Spinal cord (tissue), 10 donors: ENCODE measurements at places on chromosomes 11 and 22.

GRCh38 chr11:73330569-73331093, 22.6 kb downstream of the ARHGEF17 start:
- no peak for DNase-seq

- no peak for DNase-seq
Measured at GRCh38 chr22:17705546-17705945, 67.0 kb downstream of the BCL2L13 start.

- DNase-seq = no peak
Measured at GRCh38 chr11:115924744-115925567, 420.7 kb upstream of the CADM1 start.

DNA sequence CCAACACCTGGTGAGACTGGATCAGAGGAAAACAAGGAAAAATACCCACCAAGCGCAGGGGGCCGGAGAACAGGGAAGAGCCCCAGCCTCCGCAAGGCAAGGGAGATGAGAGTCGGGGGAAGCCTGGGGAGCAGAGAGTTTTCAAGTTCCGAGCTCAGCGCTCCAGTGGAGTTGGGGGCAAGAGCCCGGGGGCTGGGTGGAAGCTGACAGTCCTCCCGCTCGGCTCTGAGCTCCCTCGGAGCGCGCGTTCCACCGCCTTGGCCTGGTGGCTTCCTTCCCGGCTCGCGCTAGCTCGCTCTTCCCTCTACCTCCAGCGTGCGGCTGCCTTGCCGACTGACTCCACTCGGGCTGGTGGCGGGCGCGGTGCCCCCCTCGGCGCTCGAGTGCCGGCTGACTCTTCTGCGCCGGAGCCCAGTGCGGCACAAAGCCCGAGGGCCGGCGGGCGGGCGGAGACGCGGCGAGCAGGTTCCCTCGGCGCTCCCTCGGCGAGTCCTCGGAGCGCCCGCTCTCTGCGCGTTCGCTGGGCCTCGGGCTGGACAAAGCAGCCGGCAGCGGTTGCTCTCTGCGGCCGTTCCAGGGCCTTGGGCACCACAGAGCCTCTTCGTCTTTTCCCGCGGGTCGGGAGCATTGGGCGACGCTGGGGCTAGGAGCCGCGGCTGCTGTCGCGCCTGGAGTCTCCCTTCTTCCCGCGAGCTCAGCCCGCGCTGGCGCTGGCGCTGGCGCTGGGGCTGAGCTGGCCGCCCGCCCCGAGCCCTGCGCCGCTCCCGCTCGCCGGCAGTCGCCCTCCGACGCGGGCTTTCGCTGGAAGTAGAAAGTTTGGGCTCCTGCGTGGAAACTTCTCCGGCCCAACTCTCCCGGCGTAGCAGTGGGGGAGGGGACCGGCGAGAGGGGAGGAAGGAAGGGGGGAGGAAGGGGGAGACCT, 1.0 kb downstream of the PAX6 start:
- no peak for DNase-seq

DNA sequence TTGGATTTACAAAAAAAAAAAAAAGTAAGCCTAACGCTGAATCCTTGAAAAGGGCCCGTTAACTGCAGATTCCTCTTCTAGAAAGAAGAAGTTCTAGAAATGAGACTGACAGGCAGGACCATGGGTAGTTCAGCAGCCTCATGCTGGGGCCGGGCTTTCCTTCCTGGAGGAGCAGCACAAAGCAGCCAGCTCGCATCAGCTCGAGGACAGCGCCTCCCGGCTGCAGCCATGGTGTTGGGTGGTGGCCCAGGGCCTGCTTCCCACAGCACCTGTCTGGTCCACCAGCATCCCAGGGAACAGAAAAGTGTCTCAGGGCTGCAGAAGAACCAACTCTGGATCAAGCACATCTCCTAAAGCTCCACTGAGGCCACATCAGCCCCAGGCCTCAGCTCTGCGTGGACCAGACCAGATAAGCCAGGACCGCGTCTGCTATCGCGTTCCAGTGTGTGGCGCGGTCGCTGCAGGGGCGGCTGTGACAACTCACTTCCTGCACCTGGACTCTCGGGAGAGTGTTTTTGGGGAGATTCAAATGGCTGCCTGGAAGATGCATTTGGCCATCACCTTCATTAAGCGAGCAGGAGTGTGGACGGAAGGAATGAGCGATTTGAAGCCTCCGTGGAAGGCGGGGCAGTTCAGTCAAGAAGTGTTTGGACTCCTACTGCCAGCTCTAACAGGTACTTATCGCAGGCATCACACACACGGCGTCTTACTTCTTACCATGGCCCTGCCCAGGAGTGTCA, 53.5 kb downstream of the MYH9 start:
- DNase-seq = no peak

DNA sequence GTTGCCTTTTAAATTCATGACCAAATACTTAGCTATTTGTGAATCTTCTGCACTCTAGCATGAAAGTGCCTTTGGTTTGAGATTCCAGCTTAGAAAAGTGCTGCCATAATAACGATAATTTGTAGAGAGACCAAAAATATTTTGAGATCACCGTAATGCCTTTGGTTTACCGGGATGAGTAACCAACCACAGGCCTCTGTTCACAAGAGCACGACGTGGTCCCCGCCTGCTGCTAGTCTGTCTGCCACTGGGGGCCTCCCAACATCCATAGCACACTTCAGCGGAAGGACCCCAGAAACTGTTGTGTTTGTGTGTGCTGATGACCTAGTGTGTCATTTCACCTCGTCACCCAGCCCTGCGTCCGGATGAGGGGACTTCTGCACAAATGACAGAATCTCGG, 67.0 kb upstream of the RASSF10 start:
- no peak for DNase-seq

- DNase-seq = no peak
Measured at GRCh38 chr11:70059971-70060370, 18.1 kb upstream of the ANO1 start.

- DNase-seq = no peak
Measured at GRCh38 chr11:77039491-77040400, 5.5 kb downstream of the B3GNT6 start.

- no peak for DNase-seq
Measured at GRCh38 chr22:36901411-36902142, 11.9 kb upstream of the CSF2RB start.

DNA sequence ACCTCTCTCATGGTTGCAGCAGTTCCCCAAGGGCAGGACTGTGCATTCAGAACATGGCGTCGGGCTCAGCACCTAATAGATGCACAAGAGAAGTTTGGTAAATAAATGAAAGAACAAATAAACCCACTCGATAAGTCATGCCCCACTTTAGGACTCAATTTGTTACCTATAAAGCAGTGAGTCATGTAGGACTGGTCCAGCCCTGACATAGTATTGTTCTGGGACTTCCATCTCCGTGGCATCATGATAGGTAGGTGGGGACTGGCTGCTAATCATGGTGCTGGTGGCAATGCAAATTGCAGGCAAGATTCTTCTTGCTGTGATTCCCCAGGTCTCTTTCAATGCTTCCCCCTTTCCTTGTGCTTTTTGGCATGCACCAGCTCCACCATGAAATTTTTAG, 118.2 kb upstream of the CSNK2A3 start:
- no peak for DNase-seq

- no peak for DNase-seq
Measured at GRCh38 chr11:122144752-122145151, 28.7 kb upstream of the BLID start.

- no peak for DNase-seq
Measured at GRCh38 chr11:91141655-91142054, 918.8 kb upstream of the CHORDC1 start.

- no peak for DNase-seq
Measured at GRCh38 chr22:31730344-31730711, 19.6 kb downstream of the PRR14L start.

GRCh38 chr22:20034143-20034542, 13.2 kb downstream of the TANGO2 start:
- no peak for DNase-seq

DNA sequence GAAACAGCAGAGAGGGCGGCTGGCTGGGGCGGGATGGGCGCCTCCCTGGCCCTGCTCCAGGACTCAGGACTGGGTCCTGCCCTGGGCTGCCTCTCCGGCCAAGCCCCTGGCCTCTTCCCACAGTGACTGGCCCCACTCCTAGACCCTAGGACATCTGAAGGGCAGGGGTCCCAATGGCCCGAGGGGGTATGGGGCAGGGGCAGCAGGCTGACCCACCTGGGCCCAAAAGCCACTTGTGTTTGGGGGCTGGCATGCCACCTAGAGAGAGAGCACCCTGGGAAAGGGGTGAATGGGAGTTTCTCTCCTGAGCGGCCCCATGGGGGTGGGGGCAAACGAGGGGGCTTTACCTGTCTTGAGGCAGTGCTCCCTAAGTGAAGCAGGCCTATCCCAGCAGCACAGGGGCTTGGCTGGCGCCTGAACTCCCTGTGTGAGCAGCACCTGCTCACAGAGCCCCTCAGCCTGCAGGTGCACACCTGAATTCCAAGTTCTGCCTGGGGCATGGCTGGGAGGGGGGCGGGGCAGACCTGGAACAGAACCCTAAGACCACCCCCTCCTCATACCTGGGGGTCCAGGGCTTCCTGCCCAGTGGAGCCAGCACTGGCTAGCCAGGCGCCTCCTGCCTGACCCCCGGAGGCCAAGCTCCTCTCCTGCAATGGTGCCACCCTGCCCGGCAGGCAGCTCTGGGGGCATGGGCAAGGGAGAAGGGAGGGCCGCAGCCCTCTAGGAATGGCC, 16.9 kb downstream of the DUSP8 start:
- no peak for DNase-seq

GRCh38 chr11:14273895-14274294, 85.1 kb downstream of the RRAS2 start:
- no peak for DNase-seq

GRCh38 chr11:61141601-61142028, 19.6 kb downstream of the VPS37C start:
- no peak for DNase-seq

DNA sequence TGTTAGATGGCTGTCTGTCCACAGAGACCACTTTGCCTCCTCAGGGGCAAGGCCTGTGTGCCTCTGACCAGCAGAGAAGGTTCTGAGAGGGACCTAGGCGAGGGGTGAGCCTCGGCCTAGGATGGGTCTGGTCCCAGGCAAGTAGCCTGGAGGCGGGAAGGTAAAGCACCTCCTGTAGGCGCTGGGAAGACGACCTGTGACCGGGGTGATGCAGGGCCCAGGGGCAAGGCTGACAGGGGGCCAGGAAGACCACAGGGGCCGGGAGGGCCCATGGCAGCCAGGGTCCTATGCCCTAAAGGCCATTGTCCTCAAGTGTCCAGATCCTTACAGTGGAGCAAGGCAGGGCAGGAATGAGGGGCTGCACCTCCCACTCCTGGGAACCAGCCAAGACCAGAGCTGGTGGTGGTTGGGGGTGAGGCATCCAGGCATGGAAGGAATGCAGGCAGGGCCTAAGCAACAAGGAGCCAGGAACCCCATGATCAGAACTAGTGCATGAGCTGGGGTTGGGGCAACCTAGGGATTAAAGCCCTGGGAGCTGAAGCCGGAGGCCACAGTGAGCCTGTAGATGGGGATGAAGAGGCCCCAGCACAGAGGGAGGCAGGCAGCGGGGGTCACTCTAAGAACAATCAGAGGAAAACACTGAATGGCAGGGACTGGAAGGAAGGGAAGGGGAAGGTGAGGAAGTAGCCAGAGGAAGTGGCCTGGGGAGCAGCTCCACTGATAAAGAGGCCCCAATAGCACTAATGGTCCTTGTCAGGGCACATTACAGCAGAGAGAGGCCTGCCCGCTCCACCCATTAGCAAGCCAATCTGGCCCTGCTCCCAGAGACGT, 32.9 kb upstream of the KLHL35 start:
- no peak for DNase-seq

DNA sequence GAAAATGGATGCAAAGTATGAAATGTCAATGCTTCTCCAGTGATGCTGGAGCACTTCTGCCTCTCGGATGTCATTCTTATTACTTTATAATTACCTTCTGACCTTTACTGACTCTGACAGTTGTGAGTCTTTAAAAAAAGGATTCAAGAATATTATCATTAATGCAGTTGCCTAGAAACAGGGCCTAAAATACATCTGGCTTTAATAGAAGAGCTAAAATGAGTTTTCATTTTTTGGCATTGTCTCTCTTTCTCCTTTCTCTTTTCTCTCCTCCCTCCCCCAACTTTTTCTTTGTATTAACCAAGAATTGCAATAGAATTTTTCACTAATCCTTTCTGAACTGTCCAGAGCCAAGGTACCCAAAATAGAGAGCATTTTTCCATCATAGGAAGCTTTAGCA, 45.9 kb downstream of the FDX1 start:
- no peak for DNase-seq

- DNase-seq = no peak
Measured at GRCh38 chr11:2768471-2769408, 68.9 kb upstream of the KCNQ1OT1 start.

DNA sequence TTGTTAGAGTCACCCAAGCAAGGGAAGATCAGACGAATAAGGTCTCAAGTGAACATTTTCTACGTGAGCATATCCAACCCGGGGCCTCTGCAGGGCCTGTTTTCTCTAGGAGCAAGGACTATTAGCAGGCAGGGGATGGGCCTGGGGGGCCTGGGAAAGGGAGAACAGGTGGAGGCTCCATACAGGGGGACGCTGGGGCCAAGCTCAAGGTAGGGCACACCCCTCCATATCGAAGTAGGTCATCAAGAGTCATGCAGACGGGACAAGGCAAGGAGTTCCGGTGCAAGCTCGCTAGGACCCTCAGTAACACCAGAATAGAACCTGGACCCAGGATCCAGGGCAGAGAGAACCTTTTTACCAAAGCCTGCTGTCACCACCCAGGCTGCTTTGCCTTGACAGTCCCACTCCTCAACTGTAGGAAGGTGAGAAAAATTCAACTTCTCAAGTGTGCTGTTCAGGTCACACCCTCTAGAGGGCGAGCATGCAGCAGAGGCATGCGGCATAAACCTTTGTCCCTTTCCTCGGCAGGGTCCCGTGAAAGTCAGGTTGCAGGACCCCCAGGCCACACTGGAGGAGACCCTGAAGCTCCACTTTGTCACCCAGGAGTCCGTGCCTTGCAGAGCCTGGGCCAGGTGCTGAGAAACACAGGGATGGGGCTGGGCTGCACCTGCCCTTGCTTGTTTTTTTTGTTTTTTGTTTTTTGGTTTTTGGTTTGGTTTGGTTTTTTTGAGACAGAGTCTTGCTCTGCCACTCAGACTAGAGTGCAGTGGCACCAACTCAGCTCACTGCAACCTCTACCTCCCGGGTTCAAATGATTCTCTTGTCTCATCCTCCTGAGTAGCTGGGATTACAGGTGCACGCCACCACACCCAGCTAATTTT, 8.6 kb upstream of the APOBEC3B start:
- DNase-seq = peak; percentile 5

DNA sequence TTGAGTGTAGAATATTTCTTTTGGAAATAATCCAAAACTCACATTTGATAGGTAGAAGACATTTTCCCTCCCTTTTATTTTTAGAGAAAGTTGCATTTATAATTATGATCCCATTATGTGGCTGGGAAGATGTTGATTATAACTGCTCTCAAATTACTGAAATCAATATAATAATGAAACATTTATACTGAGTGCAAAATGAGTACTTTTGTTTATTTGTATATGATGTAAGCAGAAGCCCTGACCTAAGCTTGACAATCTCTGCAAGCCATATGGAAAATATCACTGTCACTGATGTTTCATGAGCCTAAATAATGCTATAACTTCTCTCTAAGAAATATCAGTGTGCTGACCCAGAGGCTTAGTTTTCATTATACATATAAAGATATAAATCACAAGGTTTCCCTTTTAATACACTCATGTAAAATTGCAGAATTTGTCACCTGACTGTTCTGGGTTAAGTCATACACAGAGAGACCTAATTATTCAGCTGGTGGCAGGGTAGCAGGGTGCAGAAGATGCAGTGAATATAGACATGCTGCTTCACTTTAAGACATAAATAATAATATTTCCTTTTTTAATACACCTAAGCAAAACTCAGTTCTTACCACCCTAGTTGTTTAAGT, 99.2 kb downstream of the BBOX1 start:
- DNase-seq = no peak
